ENCODE measurements at places on chromosomes 2 and 18.

GRCh38 chr2:12978066-12978835, 261.5 kb downstream of the TRIB2 start:
- no peak for DNase-seq

DNA sequence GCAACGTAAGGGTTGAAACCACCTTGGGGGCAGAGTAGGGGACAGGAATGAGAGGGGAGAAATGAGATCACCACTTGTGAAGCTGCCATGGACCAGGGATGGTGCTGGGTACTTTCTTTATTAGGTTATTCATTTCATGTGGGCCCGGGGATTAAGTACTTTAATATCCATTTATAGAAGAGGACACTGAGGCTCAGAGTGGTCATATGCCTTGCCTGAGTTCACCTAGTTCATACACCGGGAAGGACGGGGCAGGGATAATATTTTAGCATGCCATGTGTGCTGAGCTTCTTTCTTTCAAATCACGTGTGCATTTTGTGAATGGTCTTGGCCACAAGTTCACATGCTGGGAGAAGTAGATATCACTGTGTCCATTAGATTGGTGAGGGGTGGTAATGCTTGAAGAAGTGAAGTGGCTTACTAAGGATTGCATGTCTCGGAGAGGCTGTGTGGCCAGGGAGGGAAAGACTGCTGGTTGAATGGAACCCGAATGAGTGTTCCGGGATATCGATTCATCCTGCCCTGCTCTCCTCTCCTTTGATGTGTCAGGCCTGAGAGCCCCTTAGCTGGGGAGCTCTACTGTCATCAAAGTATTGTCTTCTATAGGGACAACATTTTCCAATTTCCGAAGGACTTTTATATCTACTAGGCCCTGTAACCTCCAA, 187.1 kb downstream of the MYCN start:
- DNase-seq: no peak

DNA sequence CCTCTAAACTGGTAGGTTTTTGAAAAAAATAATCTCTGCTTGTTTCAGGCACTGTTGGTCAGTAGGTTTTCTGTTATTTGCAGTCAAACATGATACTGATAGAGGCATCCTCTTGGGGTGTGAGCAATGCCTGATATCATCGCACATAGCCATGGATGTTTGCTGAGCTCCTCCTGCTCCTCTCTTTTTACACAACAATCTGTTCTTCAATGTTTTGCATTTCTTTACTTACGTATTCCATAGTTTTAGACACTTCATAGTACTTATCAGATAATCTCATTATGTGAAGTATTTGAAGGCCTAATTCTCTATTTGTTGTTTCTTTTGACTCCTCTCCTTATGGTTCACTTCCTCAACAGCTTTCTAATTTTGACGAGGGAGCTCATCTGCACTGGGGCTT, 23.0 kb upstream of the HS6ST1 start:
- DNase-seq: no peak

GRCh38 chr2:232438091-232438490, 17.9 kb upstream of the ALPI start:
- DNase-seq: no peak

DNA sequence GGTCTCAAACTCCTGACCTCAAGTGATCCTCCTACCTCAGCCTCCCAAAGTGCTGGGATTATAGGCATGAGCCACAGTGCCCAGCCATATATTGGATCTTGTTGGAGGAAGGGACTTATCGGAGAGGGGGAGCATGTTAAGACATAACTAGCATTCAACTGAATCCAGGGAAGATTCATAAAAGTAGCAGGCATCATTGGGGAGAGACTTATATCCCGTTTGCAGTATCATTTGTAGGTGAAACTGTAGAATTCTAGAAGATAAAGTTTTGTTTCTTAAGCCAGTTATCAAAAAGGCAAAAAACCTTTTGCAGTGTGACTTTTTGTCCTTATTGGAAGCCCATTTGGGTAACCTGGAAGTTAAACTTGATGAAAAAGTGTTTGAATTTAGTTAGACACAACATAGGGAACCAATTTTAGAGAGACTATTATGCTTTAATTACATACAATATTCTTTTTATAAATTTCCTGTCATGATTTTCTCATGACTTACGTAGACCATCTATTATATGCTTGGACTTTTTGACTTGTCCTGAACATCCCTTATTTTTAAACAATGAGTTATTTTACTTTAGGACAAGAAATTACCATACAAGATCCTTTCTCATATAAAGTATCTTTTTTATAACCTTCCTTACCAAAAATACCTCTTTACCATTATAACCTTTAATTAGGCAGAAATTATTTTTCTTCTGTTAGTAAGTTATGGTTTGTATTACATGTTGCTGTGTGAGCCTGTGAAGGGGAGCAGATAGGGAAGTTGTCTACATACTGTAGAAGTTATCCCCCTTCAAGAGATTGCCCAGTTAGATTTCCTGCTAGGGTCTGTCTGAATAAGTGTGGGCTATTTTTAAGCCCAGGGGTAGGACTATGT, 20.3 kb downstream of the RAB3GAP1 start:
- peak; percentile 12 for DNase-seq

DNA sequence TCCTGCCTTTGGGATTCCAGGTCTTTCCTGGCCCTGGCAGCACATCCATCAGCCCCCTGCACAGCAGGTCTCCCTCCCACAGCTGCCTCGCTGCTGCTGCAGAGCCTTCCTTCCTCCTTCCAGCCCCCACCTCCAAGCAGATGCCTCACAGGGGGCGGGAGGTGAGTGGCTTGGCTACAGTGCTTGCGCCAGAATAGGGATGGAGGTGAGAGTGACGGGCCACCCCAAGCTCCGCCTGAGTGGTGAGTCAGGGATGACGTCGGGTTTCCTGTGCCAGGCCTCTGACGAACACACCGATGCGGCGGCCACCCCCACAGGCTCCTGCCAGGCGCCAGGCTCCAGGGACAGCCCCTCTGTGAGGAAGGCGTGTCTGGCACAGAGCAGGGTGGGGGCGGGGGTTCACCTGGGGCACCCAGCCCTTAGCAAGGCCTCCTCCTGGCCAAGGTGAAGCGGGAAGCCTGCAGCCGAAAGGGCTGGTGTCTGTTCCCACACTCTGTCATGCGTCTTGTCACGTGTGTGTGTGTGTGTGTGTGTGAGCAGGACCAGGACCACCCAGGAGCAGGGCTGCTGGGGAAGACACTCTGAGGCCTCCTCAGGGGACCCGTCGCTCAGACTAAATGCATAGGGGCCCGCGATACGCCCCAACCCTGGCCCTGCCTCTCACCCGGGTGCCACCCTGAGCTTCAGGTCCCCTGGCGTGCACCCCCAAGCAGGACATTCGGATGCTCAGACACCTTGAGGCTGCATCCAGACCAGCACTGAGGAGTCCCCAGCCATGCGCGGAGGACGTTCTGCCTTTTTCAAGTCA, 3.4 kb upstream of the DUSP2 start:
- DNase-seq: peak; percentile 83

DNA sequence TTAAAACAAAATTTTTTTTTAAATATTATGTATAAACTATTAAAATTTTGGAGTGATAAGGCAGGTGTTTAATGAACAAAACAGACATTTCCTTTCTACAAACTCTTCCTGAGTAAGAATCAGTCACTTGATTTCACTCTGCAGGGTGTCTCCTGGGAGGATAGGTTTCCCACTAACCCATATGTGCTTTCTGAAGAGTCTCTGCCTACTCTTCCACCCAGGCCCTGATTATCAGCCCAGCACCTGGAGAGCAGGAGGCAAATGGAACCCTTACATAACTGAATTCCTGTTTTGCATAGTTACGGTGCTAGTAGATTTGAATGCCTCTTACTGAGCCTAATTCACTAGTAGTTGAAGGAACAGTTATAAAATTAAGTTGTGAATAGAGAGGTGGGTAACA, 1718.6 kb downstream of the SUCLG1 start:
- no peak for DNase-seq

- DNase-seq: peak; percentile 40
Observed at GRCh38 chr2:179890666-179891065, 29.3 kb upstream of the ZNF385B start.

Measured in tongue (tissue), 3 donors.